ENCODE measurements at places on chromosomes 4 and X.

DNA sequence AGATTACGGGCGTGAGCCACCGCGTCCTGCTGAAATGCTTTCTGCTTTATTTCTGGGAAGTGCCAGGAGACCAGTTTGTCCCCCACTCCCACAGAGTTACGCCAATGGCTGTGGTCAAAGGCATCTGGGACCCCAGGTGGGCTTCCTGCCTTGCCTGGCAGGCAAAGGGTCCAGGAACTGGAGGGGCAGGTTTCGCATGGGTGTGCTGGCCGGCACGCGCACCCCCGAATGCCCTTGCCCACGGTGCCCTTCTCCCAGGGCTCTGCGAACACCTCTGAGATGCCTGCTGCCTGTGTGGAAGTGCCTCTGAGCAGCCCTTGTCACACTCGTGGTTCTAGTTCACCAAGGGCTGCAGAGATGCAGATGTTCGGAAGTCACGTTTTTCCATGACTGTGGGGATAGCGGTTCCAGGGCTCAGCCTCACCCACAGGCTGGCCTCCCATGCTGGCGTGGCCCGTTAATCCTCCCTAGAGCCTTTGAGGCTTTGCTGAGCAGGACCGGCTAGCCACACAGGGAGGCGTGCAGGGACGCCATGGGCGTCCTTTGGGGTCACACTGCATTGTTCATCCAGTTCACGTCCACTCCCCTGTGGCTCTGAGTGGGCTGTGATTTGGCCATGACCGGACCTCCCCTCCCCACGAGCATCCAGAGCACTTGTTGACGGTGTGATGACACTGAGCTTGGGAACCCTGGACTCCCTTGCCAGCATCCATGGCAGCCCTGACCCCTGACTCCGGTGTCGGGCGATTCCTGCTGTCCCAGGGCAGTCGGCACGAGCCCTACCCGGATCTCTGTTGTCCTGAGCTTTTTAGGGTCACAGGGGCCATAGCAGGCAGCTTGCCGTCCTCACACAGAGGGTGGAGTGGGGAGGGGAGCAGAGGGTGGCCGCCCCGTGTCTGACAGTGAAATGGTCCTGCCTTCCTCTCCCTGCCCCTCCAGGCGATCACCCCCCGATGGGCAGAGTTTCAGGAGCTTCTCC is 12.7 kb upstream of the ADD1 start:
- DNase-seq, result no peak

- DNase-seq, result no peak
Measured at GRCh38 chr4:39056023-39056422, 6.0 kb upstream of the KLHL5 start.

GRCh38 chrX:8075636-8076035 is 95.4 kb downstream of the VCX2 start:
- DNase-seq, result no peak

GRCh38 chr4:129862461-129862860 is 766.5 kb downstream of the C4orf33 start:
- DNase-seq, result no peak

DNA sequence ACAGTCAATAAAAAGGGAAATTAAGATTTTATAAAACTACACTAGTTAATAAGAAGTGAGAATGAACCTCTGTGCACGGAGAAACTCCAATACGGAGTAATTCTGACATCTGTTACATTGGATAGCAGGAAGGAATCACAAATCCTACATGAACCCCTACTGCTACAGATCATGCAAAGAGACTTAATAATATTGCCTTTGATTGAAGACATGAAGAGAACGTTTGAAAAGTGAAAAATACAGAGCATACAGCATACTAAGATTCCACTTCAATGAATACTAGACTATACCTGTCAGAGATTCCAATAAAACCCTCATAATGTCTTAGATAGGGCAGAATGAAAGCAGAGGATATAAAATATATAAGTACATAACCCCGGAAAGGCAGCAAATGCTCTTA is 360.4 kb upstream of the GALNT7 start:
- DNase-seq, result no peak

DNA sequence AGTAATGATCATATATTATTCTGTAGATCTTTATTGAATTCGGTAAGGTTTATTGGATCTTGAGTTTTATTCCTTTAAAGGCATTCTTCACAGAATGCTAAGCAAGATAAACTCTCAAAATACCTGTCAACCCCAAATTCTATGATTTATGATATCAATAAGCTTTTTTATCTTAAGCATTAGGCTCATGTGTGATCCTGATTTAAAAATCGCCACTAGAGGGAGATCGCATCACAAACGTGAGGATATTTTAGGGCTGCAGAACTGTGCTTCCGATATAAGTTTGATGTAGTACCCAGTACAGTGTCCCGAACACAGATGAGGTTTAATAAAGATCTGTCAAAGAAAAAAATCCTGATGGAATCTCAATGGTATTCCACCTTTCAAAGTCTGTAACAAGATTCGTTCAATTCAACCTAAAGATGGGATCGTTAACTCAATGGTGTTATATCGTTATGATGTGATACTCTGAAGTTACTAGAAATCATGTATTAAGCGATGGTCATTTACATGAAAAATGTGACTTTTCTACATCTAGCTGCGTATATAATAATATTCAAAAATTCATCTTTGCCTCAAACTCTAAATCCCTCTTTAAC is 169.0 kb downstream of the CORIN start:
- DNase-seq, result no peak

- no peak for DNase-seq
Measured at GRCh38 chr4:176380352-176381157, 60.8 kb downstream of the SPCS3 start.

GRCh38 chr4:18734405-18734804 is 712.9 kb upstream of the LCORL start:
- no peak for DNase-seq

- DNase-seq, result no peak
Measured at GRCh38 chr4:129254526-129254925, 158.6 kb downstream of the C4orf33 start.

- DNase-seq, result no peak
Measured at GRCh38 chrX:14095702-14096101, 66.0 kb upstream of the GEMIN8 start.

- DNase-seq, result no peak
Measured at GRCh38 chr4:8108261-8108660, 50.4 kb downstream of the ABLIM2 start.

- no peak for DNase-seq
Measured at GRCh38 chr4:4327652-4328121, 37.6 kb downstream of the ZBTB49 start.

DNA sequence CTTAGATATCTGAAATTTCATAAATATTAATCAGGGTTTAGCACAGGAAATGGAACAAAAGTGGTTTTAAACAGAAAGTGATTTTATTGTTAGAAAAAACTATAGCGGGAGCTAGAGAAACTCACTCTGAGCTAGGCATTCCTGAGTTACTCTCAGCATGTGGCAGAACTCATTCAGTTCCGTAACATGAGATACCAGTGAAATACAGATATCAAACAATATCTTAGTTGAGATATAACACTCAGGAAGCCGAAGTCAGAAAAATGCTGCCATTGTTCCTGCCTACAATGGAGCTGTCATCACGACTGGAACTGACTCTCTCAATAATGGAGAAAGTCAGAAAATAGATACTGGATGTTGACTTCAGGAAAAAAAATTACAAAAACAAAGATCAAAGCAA is 1428.7 kb downstream of the PCDH18 start:
- no peak for DNase-seq

GRCh38 chr4:158122501-158122900 is 50.3 kb downstream of the GASK1B start:
- DNase-seq, result no peak

DNA sequence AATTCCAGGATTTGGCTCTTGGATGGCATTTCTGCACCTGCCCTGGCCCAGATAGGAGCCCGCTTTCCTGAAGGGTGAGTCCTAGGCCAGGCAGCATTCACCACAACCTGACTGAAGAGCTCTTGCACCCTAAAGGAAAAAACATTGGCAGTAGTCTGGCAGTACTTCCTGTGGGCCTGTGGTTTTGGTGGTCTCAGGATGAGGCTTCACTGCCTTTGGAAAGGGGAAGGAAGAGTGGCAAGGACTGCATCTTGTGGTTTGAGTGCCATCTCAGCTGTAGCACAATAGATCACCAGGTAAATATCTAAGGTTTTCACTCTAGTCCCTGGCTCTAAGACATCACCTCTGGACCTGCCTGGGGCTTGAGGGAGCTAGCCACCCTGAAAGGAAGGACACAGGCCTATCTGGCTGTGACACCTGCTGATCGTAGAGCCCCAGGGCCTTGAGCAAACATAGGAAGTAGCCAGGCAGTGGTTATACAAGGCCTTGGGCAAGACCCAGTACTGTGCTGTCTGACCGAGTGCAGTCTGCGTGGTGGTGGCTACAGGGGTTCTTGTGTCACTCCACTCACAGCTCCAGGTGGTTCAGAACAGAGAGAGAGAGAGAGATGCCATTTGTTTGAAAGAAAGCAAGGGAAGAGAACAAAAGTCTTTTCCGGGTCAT is 28.5 kb upstream of the PRRG1 start:
- no peak for DNase-seq

- DNase-seq, result no peak
Measured at GRCh38 chrX:143581240-143581639, 54.7 kb downstream of the SLITRK4 start.

DNA sequence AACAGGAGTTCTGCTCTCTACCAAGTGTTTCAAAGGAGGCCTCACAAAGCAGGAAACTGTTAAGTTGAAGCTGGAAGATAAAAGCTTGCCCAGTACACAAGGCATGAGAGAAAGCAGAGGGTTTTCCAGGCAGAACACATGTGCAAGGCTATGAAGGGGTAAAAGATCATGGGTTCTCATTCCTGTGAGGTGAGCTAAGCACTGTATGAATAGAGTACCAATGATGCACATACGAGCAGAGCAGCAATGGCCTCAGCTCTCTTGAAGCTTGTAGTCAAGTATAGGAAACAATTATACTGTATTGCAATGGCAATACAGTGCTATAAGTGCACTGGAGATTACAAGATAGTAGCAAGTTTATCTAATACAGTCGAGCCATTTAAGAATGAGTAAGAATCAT is 18.0 kb downstream of the TTC29 start:
- no peak for DNase-seq

DNA sequence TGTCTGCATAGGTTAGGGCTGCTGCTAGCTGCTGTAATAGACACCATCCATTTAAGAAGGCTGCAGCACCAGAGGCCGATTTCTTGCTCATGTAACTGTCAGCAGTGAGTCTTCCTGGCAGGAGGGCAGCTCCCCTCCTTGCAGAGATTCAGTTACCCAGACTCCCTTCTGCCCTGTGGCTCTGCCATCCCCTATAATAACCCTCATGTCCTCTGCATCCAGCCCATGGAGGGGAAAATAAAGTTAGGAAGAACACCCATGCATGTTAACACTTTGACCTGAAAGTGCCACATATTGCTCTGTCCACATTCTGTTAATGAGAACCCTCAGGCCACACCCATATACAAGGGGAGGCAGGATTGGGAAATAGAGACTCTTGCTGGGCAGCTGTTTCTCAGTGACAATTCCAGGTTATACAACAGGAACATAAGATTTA is 5.4 kb downstream of the STBD1 start:
- no peak for DNase-seq

DNA sequence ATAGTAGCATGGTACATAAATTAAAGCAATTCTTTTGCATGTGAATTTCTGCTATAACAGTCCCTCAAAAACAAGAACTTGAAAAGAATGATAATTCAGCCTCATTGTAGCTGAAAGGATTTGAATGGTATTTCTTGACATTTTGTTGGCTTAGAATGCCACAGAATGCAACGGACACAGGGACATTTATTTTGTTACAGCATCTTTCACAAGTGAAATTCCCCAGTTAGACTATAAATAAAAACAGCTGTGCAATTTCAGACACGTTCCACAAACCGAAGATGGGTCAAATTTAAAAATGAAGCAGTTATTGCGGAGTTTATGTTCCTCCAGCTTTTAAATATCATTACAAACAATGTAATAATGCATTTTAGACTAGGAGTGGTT is 82.8 kb upstream of the AMELX start:
- DNase-seq, result no peak

DNA sequence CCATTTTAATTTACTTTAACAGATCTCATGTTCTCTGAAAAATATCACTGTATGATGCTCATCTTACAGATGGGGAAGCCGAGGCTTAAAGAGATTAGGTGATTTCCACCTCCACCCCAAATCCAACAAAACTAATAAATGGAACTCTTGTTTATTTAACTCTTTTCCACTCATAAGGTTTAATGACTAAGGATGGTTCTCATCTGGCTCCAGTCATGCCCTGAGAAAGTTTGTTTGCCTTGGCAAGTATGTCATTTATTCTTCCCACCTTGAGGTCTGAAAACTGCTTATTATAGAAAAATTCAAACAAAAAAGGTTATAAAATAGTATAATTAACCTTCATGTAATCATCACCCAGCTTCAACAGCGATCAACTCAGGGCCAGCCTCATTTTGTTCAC is 56.3 kb downstream of the PPEF2 start:
- DNase-seq, result no peak

DNA sequence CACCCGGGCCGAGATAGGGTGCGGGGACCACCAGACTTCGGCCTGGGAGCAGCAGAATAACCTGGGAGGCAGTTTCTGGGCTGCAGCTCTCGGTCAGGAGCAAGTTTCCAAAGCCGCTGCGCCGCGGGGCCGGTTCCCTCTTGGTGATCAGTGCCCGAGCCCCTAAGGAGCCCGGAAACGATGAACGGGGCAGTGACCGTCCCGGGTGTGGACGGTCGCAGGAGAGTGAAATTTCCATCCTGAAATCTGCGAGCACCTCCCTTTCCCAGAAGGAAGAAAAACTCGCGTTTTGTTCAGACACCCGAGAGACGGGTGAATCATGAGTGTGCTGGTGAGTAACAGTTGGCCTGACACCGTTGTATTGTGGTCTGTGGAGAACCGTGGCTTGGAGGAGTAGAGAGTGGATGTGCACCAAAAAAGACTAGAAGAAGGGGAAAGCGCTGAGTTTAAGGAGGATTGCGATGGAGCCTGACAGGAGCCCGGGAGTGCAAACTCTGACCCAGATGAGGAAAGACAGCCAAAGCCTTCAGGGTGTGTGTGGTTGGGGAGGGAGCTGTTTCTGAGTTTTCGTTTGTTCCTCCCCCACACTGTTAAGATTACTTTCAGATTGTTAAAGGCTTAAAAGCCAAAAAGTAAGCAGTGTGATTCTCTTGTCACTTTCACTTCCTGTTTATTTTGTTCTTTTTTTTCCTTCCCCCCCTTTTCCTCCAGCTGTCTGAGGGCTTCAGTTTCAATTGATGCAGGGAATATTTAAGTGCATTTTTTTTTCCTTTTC is 828 bp downstream of the MCUB start:
- DNase-seq, result peak; percentile 21

GRCh38 chrX:46754586-46755061 is 4.3 kb downstream of the SLC9A7 start:
- DNase-seq, result no peak

Data from effector CD8-positive, alpha-beta T cell (primary cell).